Activated T-helper 1 cell treated with anti-CD3 and anti-CD28 coated beads, Interleukin-12 subunit alpha, Interleukin-12 subunit beta, Interleukin-2, Interleukin-4 antibody, amounts not matched to agents 30 ng/mL and 10 ng/mL and 1 ng/mL, durations not matched to agents 14 hours and 24 hours and 36 hours (primary cell): ENCODE measurements at places on chromosomes 2 and 18.

DNA sequence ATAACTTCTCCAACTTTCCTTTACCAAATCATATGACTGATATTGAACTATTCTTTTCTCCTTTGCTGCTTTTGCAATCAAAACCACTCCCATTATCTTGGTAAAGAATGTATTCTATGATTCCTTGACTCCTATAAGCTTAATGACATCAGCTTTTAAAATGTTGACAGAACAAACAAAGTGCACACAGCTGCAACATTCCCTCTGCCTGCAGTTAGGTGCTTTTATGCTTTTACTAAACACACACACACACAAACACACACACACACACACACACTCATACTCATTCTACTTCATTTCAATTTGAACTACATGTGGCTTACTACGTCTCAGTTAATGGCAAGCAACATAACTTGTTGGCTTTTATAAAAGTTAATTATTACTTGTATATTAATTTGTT is 946.6 kb downstream of the DPP10 start:
- DNase-seq = no peak

DNA sequence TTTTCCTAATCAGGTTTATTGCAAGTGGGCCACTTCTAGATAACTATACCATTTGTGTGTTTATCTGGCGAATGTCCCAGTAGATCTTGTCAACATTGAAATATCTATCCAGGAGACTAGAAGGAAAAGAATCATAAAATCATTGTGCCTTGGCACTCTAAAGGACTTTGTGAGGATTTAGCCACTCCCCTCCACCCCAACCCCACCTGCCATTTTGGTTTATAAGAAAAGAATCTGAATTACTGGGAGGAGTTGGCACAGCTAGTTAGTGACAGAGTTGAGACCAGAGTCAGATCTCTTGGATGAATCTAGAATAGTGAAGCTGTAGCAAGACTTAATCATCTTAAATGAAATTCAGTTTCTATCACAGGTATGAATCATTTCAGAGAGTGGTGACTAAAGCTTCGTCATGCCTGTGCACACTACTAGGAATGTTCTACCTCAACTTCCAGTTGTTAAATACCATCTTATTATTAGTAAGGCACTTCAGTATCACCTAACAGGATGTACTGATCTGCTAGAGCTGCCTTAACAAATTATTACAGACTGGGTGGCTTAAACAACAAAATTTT is 212.7 kb upstream of the SLC14A2 start:
- no peak for DNase-seq

DNA sequence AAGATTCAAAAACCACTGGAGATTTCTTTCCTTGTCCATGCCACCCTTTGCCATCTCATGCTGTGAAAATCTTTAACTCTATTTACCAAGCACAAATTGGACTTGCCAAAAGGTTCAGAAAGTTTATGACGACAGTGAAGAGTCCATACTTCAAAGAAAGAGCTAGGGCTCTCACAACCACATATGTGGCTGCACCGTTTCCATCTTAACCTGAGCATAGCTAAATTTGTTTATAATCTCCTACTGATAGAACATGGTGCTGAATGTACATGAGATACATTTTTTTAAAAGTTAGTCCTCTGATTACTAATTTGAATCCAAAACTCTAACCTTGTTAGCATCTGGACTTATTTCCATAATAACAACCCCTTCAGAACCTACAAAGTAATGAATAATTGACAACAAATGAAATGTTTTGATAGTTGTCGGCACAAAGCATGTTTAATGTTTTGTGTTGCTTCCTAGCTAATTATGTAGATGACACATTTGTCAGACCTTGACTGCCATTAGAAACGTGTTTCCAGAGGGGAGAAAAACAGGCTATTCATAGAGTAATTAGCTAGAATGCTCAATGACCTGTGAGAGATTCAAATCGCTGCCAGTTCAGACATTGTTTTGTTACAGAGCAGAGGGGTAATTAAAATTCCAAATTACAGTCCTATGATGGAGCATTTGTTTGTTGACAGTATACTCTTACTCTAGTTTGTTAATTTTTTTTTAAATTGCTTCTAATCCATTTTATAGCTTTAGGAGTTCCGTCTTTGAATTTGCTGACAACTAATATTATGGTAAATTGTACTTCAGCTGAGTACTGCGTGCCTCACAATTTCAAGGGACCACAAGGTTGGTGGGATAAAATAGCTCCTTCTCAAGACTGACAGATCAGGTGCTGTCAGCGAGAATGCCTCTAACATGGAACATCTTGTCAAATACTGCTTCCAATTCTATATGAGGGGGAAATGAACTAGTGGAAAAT is 31.8 kb downstream of the ARHGAP15 start:
- no peak for DNase-seq

- no peak for DNase-seq
These were observed 48.1 kb downstream of the PSMG2 start for GRCh38 chr18:12750715-12751502.

GRCh38 chr2:241947876-241948275 is 78.3 kb downstream of the RTP5 start:
- no peak for DNase-seq

- peak; percentile 26 for DNase-seq
These were observed 566 bp upstream of the CMPK2 start for GRCh38 chr2:6866275-6866671.

GRCh38 chr2:43538034-43538670 is 57.7 kb downstream of the THADA start:
- no peak for DNase-seq

- no peak for DNase-seq
These were observed 278.8 kb downstream of the RND3 start for GRCh38 chr2:150208689-150209088.

DNA sequence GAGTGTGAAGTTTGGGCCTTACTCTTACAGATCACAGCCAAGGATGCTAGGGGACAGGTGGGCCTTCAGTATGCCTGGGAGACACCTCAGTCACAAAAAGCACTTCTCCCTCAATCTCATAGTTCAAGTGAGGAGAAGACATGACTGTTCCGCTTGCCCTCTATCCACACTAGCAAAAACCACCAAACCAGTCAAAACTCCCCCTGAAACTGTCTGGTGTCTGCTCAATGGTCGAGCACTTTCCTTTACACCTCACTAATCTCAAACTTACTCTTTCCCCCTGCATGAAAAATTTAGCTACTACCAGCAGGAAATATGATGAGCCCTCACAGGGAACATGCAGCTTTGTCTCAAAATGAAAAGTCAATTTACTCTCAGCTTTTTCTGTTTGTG is 232.2 kb downstream of the TRIB2 start:
- DNase-seq = no peak

DNA sequence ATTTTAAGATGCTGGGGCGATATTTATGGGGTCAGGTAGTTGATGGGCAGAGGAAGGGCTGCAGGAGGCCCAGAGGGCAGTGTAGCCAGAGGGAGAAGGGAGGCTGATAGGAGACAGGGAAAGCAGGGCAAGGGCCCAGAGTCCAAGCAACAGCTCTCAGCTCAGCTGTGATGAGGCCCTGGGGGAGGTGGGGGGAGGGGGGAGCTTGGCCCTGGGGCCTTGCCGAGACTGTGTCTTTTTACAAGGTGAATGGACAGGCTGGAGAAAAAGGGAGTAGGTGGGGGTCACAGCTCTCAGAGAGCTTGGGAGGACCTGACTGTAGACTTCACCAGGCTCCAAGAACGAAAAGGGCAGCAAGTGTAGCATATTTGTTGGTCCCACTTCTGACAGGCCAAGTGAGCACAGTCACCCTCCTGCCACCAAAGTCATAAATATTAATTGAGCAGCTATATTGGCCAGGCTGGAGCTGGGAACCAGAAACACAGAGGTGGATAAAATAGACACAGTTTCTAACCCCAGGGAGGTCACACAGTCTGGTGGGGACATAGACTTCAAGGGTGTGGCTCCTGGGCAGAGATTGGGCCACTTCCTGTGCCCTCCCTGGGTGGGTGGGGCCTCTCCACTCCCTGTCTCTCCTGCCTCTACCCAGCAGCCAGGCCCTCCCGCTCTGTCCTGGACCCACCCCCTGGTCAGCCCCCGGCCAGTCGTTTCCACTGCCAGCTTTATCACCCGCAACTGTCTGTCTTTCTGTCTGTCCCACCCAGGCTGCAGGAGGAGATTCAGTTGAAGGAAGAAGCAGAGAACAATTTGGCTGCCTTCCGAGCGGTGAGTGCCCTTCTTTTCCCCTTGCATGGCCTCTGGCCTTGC is 1.4 kb downstream of the DES start:
- DNase-seq = no peak

DNA sequence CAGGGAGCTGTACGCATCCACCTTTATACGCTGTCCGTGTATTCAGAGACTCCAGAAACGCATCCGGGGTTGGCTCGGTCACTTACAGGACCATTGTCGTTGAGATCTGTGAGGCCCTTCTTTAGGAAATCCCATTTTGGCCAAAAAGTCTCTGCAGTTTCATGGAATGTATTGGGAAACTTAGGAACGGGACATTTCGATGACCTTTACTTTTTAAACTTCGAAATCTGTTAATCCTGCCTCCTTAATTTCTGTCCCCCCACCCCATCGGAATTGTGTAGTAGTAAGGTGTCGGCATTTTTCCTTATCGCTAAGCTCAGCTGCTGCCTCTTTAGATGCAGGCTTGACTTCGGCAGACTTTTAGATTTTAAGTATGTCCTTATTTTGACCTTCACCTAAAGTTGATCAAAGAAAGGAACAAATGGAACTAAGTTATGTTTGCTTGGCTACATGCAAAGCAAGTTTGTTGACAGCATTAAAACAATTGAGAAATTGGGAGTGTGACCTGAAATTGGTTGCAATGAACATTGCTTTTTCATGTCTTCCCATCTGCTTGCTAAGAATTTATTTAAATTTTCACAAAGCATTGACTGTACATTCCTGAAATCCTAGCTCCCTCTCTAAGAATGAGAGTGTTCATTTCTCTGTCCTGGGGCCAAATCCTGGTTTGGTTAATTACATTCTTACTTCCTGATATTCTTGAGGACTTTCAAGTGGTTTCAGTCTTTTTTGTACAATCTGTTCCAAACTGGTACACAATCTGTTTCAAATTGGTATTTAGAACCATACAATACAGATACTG is 884 bp upstream of the RAPH1 start:
- DNase-seq = no peak

- DNase-seq = no peak
These were observed 391.3 kb upstream of the CELF4 start for GRCh38 chr18:37956902-37957301.

DNA sequence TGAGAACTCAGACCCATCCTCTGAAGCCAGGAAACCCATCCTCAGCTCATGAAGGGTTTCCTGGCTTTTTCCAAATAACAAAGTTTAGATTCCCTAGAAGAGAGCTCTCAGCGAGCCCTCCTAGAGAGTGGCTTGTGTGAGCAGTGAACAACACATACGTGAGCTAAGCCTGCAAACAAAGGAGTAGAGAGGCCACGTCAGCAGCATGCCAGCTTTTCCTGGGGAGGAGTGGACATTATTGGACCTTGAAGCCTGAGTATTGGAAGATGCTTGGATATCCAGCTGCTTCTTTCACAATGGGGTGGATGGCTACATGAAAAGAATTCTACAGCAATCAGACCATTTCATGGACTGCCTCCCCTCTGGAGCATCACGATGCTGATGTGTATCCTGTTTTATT is 21.1 kb downstream of the KIF5C start:
- no peak for DNase-seq

GRCh38 chr2:131052741-131053263 is 40.5 kb downstream of the FAM168B start:
- DNase-seq = no peak

GRCh38 chr2:114728372-114728771 is 285.9 kb downstream of the DPP10 start:
- DNase-seq = no peak

DNA sequence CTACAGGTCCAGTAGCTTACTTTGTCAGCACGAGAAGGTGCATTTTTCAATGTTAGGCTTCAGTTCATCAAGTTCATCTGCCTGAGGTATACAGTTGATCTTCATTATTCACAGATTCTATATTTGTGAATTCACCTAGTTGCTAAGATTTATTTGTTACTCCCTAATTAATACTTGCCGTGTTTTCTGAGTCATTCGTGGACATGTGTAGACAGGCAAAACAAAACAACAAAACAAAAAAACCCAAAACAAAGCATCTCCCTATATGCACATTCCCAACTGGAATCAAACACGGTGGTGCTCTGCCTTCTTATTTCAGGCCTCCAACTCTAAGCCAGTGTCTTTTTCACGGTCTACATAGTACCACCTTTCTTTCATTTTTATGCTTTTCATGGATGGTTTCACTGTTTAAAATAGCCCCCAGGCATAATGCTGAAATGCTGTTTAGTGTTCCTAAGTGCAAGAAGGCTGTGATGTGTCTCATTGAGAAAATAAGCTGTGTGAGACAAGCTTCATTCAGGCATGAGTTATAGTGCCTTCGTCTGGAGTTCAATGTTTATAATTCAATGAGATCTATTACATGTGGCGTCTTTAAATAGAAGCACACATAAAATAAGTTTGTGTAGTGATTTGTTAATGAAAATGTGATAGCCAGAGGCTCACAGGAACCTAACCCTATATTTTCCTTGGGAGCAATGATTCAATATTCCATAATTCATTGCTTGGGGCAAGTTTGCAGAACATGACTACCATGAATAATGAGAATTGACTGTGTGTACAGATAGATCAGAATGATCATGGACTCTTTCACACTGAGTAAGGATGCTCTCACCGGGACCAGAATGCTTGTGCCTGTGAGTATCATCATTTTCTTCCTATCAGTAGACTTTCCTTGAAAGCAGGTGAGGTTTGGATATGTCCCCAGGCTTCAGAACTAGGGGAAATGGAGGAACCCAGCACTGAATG is 24.6 kb downstream of the ITGB6 start:
- no peak for DNase-seq

GRCh38 chr2:35857498-35857897 is 498.1 kb upstream of the CRIM1 start:
- no peak for DNase-seq

GRCh38 chr2:48161628-48162027 is 255.3 kb upstream of the FBXO11 start:
- no peak for DNase-seq

- DNase-seq = no peak
These were observed 2.6 kb upstream of the HOXD13 start for GRCh38 chr2:176089843-176090395.

- DNase-seq = no peak
These were observed 104.5 kb upstream of the NCK2 start for GRCh38 chr2:105640246-105640645.

- no peak for DNase-seq
These were observed 79.1 kb downstream of the RBBP8 start for GRCh38 chr18:23012249-23012648.

DNA sequence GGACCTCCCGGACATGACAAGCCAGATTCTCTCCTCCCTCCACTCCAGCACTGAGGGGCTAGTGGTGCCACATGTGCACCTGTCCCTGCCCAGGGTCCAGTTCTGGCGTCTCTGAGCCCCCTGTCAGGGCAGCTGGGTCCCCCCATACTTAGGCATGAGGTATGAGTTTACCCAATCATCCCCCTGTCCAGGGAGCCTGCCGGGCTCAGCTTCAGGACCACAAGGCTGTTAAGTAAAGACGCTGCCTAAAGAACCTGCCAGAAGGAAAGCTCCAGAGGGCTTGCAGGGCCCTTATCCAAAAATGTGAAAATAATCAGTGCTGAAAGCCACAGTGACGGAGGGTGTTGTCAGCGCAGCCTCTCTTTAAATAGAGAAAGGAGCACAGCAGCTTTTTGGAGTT is 40.0 kb downstream of the SH3BP4 start:
- DNase-seq = no peak

- no peak for DNase-seq
These were observed 456 bp downstream of the LRP1B start for GRCh38 chr2:142130111-142131009.
